ENCODE measurements at places on chromosomes 4 and X.

DNA sequence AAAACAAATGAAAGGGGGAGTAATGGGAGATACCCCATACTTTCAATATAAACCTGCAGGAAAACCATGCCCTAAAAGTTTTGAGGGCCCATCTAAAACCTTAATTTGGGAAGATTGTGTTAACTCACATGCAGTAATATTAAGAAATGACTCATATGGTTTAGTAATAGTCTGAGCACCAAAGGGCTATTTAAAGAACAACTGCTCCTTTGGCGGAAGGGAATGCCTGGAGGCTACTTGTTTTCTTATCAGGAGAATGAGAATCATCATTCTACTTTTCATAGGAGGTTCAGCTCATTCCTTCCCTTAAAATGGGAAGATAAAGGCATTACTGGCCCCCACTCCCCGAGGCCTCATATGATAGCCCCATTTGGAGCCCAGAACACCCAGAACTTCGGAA lies 47.6 kb downstream of the SPIN3 start:
- peak; percentile 58 for DNase-seq

DNA sequence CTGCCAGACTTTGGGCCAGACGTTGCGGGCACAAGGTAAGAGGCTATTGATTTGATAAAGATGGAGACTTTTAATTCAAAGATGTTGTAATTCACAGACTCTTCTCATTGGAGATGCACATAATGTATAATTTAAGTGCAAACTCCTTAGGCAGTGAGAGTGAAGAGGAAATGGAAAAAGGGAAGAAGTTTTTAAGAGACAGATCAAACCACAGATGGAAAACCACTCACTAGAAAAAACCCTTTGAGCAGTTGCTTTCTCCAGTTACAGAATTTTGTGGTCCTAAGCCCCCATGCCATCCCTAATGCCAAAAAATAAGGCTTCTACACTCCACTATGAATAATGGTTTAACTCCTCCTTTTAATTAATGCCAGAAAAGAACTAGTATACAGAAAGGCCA lies 977.1 kb upstream of the PRKX start:
- no peak for DNase-seq

DNA sequence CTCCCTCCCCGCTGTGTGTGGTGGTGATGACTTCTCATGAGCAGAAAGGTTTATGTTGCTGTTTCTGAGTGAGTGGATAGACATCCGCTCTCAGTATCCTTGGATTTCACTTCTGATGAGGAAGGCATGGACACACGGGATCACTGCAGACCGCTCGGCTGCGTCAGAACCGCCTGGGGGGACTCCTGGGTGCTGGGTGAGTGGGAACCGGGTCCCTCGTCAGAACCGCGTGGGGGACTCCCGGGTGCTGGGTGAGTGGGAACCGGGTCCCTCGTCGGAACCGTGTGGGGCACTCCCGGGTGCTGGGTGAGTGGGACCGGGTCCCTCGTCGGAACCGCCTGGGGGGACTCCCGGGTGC lies 9.0 kb downstream of the CTBP1 start:
- no peak for DNase-seq

DNA sequence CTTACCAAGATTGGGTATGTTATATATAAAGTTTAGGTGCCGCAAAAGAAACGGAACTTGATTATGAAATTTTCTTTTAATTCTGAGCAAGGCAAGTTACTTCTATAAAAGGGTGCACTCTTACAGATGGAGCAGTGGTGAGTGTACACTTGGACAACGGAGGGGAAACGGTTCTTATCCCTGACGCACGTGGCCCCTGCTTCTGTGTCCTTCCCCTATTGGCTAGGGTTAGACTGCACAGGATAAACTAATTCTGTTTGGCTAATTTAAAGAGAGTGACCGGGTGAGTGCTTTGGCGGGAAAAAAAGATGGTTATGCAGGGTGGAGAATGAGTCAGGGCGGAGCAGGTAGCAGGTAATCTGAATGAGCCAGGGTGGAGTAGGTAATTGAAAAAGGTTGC lies 149.5 kb downstream of the GC start:
- no peak for DNase-seq

DNA sequence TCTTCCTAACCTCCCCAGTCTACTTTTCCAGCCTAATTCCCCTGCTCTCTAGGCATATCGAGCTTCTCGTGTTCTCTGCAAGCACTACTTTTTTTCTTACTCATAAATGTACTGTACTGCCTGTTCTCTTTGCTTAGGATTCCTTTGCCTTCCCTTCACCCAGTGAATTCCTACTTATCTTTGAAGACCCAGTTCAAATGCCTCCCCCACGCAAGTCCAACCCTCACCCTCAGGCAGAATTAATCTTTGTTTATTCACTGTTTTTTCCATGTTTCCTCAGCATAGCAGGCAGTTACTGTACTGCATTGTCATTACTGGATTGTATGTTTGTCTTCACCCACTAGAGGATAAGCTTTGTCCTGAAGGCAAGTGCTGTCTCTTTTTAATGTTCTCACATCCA lies 287.7 kb downstream of the BMPR1B start:
- no peak for DNase-seq

GRCh38 chrX:12234534-12235329 lies 96.5 kb downstream of the FRMPD4 start:
- no peak for DNase-seq

- peak; percentile 77 for DNase-seq
These were observed 52.4 kb downstream of the SEPTIN11 start for GRCh38 chr4:77001907-77002306.

DNA sequence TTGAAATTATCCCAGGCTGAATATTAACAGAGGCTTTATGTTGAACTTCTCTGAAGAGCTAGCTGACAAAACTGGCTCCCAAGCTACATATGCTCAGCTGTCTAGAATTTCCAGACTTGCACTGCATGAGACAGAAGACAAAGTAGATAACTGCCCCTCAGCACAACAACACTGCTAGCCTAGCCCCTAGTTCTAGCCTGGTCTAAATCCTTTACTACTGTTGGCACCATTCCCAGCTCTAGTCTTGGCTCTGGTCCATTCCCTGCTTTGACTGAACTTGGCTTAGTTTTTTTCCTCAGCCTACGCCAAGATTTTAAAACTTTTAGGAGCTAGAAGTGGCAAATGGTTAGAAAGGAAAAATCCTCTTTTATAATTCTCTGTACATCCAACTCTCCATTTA lies 7.6 kb upstream of the OPHN1 start:
- peak; percentile 36 for DNase-seq

GRCh38 chrX:67922966-67923365 lies 379.1 kb downstream of the AR start:
- DNase-seq, result no peak

DNA sequence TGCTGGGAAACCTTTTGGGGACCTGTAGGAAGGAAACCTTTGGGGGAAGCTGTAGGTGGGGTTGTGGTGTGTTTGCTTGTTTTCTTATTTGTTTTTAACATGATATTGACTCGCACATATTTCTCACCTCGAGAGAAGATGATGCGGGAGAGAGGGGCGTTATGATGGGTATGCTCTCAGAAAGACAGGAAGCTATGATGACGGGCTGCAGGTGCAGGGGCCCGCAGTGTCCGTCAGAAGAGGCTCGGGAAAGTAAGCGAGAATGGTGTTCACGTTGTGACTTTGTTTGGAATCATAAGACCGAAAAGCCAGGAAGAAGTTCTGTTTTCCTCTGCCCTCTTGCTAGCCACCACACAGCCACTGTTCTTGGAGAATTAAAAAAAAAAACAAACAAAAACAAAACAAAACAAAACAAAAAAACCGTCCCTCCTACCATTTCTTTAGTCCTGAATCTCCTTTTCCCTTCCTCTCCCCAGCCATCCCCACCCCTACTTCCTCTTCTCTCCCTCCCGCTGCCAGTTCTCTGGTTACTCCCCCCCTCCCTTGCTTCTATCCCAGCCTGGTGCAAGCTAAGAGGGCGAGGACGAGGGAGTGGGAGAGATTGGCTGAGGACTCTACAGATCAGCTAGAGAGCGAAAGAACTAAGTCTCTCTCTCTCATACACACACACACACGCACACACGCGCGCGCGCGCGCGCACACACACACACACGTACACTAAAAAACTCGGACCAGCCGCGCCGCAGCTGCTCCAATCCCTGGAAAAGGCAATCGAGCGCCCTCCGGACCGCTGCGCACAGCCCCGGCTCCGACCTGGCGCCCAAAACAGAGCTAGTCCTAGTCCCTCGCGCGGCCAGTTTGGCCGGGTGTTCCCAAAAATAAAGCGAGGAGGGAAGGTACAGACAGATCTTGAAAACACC lies at the start of gene BMP3:
TSS of gene BMP3 (plus strand) at position 648 of the 920 bp plus-strand sequence. CDS start 577 bp downstream, outside the sequence.
- no peak for DNase-seq

DNA sequence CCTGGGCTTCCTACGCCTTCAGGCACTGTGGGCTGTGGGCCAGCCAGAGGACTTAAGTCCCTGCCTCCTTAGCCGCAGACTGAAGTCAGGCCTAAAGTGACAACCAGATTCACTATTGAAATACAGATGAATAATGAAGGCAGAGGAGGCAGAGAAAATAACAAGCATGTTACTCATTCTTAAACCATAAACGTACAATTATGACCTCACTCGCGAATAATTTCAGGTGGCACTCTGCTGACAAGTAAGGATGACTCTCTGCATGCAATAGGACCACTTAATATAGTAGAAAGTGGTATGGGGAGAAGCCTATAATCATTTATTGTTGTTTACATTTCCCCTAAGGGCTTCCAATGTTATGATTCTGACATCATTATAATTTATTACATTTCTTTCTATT lies 409.2 kb upstream of the FGF13 start:
- DNase-seq, result no peak

DNA sequence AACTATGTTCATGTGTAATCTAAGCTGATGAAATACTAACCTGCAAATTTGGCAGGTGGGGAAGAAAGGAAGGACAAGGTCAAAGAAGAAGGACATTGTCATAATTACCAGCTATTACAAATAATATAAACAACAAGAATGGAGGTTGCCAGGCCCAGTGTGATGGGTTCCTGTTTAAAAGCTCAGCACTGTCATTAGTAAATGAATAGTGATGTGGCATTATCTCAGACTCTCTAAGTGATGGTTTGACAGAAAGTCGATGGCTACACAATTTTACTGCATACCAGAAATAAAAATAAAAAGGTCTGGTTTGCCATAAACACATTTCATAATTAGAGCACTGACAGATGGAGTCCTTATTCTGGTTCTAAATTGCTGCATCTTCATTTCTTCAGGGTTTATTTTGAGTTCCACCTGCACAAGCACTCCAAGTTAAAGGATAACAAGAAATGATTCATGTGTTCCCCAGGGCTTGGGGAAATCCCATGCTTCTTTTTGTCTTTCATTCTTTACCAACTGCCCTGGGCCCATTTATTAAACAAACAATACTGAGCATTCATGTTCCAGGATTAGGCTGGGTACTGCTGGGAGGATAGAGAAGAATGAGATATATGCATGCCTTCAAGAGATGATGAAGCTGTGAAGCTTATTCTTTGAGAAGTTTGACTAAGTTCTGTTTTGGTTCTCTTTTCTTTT lies 367.8 kb upstream of the RASGEF1B start:
- DNase-seq, result no peak

DNA sequence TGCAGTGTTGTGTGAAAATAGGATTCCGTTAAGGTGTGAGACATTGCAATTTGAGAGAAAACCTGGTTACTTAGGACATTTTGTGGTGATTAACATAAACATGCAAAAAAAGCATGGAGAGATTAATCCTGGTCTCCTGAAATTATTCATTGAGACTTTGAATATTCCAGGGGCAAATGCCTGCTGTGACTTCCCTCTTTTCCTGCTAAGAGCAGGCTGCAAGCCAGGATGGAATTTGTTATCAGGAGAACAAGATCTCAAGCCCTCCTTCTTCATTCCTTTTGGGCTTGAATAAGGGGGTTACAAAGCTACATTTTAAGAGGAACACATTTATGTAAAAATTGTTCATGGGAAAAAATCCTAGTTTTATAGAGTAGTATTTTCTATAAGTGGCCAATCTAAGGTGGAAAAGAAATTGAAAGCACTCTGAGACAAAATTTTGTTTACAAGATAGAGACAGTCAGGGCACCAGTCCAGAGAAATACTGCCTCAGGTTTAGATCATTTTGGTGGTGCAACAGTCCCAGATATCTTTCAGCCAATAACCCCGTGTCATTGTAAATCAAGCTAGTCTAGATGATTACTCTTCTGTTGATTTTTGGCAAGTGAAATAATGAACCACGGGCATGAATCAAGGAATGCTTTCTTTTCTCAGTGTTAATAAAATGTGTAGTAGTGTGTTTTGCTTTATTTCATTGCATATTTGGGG lies 1528.3 kb upstream of the AGA start:
- no peak for DNase-seq

DNA sequence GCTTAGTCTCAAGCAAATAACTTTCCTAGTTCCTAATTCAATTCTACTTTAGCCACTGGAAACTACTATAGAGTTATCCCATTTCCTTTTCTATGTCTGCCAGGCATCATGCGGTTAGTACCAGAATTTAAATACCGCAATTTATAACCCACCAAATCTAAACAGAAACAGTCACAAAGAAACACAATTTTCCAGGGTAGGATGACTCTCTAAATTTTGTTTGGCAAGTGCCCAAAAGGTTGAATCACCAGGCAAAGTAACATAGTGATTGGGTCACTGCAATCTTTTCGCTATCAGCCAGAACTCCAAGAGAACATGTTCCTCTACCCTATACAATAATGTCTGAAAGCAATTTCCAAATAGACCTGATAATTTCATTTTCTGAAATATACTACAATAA lies 240.2 kb upstream of the GRIA3 start:
- no peak for DNase-seq

- no peak for DNase-seq
These were observed 689 bp downstream of the EXOC1L start for GRCh38 chr4:55820279-55820678.

DNA sequence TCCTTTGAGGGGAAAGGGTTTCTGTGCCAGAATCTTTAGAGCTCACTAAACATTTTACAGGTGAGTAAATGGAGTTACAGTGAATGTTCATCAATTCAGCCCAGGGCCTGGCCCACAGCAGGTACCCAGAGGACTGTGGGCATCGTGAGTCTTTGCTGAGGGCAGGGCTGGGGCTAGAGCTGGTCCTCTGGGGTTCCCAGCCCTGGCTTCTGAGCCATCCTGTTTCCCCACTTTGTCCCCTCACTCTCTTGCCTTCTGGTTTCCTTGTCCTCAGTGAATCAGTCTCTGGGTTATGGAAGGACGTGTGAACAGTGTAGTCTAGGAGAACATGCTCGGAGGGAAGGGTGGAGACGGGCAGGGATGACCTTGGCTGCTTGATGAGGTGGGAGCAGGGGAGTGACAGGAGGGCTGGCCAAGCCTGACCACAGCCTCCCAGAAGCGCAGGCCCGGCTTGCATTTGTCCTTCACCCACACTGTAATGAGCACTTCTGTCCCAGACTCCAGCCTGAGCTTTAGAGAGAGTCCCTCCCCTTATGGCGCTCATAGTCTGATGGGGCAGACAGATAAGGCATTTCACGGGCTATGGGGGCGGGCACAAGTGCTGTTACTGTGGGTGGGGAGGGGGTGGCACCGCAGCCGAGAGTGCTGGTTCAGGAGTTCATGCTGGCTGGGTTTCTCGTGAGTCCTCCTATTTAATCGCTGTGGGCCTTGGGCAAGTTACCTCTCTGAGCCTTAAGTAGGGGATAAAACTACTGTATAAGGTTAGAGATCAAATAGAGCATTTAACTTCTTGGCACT lies 17.3 kb downstream of the TBC1D14 start:
- no peak for DNase-seq

DNA sequence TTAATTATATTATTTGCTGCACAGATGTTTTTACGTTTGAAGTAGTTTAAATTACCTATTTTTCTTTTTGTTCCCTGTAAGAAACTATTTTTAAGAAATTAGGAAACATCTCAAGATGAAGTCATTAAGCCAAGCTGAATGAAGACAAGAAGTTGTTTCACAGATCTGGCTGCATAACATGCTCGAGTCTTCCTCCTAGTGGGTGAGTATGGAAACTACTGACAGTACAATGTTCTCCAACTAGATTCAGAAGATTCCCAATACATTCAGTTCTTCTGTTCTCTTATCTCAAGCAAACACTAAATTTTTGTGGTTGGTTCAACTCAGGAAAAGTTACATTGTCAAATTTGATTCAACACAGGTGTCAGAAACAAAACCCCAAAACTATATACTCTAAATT lies 256.8 kb upstream of the VCX start:
- peak; percentile 28 for DNase-seq
